Activated CD8-positive, alpha-beta memory T cell treated with anti-CD3 and anti-CD28 coated beads for 36 hours (primary cell): ENCODE measurements at places on chromosomes 3 and 15. TPM values are rescaled to one million over a fixed set of nuclear protein-coding genes. Genes with fewer than 3 reads are reported as not detected.

Gene LEKR1
- 0.40 TPM for total RNA-seq

Gene MUC20
- 0.63 TPM for total RNA-seq

Gene CLDN18
- not detected for total RNA-seq

Gene TMEM87A
- 37.5 TPM for total RNA-seq

Gene MFSD1
- total RNA-seq: 27.5 TPM

Gene GOLGA8J
- not detected for total RNA-seq

Gene ACKR2
- total RNA-seq: 1.4 TPM

Gene TRH
- not detected for total RNA-seq

Gene ZNF80
- total RNA-seq: 2.1 TPM

Gene HTR3E
- total RNA-seq: not detected

Gene DUOX2
- total RNA-seq: 0.02 TPM

Gene SATB1
- 159 TPM for total RNA-seq

Gene B3GALNT1
- total RNA-seq: 2.7 TPM

Gene TRIM71
- total RNA-seq: 0.06 TPM

Gene IL1RAP
- total RNA-seq: 11.1 TPM

Gene LRRIQ4
- total RNA-seq: 0.25 TPM

Gene ILDR1
- not detected for total RNA-seq

Gene POTEB2
- not detected for total RNA-seq

Gene NR2E3
- not detected for total RNA-seq

Gene TMEM40
- not detected for total RNA-seq

Gene MDFIC2
- not detected for total RNA-seq

Gene KLF15
- total RNA-seq: 0.42 TPM

Gene RTP3
- total RNA-seq: not detected

Gene VGLL3
- total RNA-seq: not detected
